HT-29 (cell line): ENCODE measurements at places on chromosomes 6 and 20. TPM values are rescaled to one million over a fixed set of nuclear protein-coding genes. Genes with fewer than 3 reads are reported as not detected.

The HTR1E gene
- not detected in 2 replicates for total RNA-seq

DNA sequence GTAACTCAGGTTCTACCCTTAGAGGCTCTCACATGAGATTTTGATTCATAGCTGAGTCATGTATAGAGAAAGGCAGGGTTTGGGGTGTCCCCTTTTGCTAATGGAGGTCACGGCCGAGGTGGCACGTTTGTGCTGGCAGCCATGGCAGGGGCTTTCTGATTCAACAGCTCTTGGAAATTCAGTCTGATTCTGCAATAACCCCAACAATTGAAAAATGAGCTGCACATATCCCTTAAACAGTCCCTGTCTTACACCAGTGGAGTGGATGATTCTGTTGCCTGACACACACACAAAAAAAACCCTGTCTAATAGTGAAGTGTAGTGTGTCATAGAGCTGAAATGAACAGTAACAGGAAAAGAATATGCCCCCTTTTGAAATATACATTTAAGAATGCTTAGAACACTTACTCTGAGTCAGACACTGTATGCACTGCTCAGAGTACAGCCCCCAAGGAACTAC, 40.4 kb upstream of the ARG1 start:
- no peak for DNase-seq

DNA sequence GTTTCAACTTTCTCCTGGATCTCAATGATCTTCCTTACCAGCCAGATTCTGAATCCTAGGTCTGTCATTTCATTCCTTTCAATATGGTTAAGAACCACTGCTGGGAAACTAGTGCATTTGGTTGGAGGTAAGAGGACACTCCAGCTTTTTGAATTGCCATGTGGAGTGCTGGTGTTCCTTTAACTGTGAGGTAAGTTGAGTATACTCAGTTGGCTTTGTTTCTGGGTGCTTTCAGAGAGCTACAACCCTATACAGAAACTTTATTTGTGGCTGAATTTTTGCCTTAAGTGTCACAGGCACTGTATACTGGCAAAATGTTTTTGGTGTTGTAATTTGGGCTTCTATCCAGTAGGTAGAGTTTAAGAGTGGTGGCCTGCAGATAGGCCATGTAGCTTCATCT, 175.8 kb downstream of the TBC1D32 start:
- DNase-seq = no peak

The MAS1 gene
- not detected in 2 replicates for total RNA-seq

GRCh38 chr6:167208819-167209576, 51.2 kb upstream of the GPR31 start:
- no peak for DNase-seq
